ENCODE measurements at places on chromosomes 5 and 9.
A peak's percentile ranks its signal among the peaks of the same experiment; 100 is the strongest.

- no peak for DNase-seq
These were observed 35.1 kb downstream of the DENND1A start for GRCh38 chr9:123894822-123895221.

DNA sequence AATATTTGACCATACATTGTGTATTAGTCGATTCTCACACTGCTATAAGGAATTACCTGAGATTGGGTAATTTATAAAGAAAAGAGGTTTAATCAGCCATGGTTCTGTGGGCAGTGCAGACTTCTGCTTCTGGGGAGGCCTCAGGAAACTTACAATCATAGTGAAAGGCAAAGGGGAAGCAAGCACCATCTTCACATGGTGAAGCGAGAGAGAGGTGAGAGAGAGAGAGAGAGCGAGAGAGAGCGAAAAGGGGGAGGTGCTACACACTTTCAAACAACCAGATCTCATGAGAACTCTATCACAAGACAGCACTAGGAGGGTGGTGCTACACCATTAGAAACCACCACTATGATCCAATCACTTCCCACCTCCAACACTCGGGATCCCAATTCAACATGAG, 4.1 kb upstream of the GRAMD2B start:
- DNase-seq, result peak; percentile 47

- DNase-seq, result no peak
These were observed 181.0 kb upstream of the CLINT1 start for GRCh38 chr5:158039911-158040347.

DNA sequence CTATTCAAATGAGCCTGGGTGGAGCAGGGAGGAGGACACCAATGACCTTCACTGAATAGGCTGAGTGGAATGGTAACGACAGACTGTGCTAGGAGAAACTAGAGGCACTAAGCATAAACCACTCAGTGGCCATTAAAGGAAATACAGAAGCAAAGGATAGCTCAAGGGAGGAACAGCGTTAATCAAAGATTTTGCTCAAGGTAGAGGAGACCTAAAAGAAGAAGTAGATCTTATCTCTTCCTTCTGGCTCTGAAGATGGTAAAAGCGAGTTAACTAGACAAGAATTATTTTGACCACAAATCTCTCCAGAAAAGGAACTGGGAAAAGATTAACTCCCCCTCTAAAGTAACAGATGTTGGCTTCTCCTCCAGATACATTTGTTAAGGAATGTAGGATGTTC, 299.6 kb downstream of the EPB41L4A start:
- no peak for DNase-seq

GRCh38 chr9:1536522-1537170, 478.5 kb upstream of the SMARCA2 start:
- DNase-seq, result peak; percentile 79

DNA sequence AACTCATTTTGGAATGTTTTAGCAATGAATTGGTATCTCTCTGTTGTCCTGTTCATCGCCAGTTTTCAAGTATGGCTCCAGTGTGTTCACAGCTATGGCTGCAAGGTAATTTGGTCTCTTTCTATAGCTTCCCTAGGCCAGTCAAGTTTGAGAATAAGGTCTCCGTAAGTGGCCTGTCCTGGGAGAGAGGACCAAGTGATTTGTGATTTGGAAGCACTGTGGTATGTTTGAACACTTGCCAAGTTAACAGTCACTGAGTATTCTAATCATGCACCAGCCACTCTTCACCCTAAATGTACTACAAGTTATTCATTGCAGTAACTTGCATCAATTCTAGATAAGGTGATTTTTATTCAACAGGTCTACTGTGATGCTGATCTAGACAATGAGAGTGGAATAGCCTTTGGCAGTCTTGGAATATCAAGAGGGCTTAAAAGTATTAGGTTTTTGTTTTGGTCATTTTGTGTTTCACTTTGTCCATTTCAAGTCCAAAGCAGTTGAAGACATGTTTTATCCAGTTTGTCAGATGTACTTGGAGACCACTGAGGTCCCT, 41.1 kb downstream of the G3BP1 start:
- DNase-seq, result no peak

DNA sequence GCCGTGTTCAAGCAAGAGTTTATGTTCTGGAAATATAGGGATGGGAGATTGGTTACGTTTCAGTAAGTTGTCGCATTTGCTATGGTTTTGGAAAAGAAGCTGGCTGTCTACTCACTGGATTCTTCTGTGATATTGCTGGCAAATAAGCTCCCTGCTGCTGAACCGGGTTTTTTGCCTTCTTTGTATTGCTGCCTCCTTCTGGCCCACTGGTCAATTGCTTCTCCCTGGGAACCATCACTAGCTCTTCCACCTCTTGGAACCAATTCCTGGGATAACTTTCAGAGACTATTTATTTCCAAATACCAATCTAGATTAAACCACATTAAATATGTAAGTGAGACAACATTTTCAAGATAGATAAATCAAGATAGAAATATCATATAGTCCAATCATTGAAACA, 43.0 kb downstream of the NUDT12 start:
- DNase-seq, result no peak

GRCh38 chr5:59506285-59506877, 387.1 kb downstream of the PDE4D start:
- DNase-seq, result no peak

DNA sequence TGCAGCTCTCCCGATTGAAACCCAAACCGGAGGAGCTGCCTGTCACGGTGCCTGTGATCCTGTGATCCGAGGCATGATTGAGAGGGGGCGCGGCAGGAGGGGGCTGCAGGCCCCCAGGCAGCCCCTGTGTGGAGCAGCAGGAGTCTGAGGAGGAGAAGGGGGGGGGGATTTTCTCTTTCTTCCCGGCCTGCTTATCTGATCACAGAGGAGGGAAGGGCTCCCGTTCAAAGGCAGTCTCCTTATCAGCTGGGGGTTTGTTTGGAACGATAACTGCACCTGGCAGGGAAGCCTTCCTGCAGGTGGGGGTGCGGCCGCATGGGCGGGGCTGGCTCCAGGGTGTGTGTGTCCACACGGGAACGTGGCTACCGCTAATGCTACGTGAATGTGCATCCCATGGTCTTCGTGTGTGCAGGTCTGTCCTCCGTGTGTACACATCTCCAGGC, 38.4 kb downstream of the LMX1B start:
- no peak for DNase-seq

- DNase-seq, result no peak
These were observed 6.2 kb upstream of the FCHSD1 start for GRCh38 chr5:141657404-141657803.

DNA sequence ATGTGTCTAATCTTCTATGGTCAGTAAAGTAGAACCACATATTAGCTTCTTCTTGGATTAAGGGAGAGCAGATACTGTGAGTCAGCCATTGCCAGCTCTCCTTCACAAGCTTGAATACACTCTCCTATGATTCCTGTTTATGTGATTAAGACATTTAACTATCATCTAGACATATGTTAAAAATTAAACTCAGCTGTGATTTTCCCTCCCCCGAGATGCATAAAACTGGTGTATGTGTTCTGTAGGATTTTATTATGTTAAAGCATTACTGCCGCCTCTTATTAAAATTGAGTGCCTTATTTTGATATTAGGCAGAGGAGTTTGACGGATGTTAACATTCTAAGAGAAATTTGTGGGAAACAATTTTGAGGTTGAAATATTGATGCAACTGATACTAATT, 114.6 kb downstream of the ACTBL2 start:
- no peak for DNase-seq

GRCh38 chr9:125525921-125526631, 180.9 kb downstream of the MAPKAP1 start:
- DNase-seq, result no peak

GRCh38 chr5:142006363-142007236, 6.2 kb downstream of the GNPDA1 start:
- no peak for DNase-seq

All from T-helper 2 cell (primary cell).